ENCODE measurements at places on chromosomes 3 and 15. TPM values are rescaled to one million over a fixed set of nuclear protein-coding genes. Genes with fewer than 3 reads are reported as not detected.

DNA sequence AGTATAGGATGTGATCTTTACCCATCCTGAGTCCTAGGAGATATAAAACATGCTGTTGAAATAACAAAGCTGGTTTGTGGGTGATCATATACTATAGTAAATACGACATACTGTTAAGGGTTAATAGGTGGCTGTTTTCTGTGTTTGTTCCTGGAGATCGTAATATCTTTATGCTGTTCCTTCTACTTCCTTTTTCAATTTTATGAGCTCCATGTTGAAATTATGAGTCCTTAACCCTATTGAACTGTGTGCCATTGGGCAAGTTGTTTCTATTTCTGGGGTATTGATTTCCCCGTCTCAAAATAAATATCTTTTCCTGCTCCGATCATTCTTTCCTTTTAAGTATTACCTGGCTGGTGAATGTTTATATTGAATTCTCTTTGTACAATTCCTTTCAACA is 115.1 kb downstream of the LPP start:
- no peak for DNase-seq

GRCh38 chr3:43180694-43181093 is 74.8 kb upstream of the POMGNT2 start:
- no peak for DNase-seq

DNA sequence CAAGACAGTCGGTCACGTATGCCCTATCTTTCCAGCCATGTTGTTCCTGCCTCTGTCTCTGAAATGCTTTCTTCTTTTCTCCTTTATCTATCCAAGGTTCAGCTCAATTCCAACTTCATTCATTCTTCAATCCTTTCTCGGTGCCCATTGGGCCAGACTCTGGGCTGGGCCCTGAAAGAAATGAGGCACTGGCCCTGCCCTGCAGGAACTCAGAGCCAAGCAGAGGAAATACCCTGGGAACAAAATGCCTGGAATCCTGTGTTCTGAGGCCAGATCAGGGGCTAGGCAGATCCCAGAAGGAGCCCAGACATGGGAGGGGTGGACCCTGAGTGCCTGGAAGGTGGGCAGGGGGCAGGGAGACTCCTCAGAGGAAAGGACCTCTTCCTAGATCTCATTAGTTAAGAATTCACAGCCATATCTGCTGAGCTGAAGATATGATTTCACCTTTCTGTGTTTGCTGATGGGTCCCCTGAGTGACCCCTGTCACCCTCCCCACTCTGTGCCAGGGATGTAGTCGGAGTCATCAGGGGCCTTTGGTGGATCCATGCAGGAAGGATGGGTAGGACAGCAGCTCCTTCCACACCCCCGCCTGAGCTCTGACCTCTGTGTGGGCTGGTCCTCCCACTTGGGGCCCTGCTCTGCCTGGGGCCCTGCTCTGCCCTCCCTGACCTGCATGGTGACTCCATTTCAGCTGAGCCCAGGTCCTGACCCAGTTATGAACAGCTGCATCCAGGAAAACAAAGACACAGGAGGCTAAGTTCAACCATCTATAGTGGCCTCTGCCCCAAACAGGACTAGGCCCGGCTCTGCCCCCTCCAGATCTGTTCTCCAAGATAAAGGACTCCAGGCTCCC is 5.3 kb upstream of the DAPK2 start:
- DNase-seq, result no peak

DNA sequence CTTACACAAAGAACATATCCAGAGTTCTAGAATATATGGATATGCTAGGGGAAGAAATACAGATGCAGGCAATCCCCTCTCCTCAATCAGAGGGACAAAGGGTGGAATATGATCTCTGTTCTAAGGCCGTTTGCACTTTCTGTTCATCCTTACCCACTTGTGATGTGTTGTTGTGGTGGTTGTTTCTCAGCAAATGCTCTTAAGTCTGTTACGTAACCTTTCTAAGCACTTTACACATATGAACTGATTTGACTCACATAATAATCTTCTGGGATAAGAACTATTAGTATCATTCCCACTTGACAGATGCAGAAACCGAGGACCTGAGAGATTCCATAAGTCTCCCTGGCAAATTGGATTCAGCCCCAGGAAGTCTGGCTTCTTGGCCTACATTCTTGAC is 40.5 kb downstream of the NGRN start:
- DNase-seq, result no peak

DNA sequence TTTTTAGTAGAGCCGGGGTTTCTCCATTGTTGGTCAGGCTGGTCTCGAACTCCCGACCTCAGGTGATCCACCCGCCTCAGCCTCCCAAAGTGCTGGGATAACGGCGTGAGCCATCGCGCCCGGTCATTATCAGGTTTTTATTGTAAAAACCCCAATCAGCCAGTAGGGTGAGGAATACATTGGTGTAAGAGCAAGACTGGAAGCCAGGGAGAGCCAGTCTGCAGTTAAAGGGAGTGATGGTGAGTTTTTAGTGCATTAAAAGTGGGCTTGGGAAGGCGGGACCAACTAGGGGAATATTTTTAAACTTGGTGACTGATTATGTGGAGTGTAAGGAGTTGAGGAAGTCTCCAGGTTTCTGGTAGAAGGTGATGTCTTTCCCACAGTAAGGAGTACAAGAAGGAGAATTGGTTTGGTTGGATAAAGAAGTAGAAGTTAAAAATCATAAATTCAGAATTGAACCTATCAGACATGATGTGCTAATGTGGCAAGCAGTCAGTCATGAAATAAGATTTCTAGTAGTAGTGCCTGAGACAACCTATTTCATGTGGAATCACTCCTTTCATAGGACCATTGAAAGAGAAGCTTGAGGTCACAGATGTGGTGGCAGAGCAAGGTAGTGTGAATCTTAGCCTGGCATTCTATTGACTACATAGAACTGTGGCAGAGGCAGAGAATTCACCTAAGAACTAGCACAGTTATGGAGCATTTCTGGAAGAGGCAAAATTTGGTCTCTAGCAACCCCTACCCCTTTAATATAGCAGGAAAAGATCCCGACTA is 2.4 kb upstream of the DCBLD2 start:
- DNase-seq, result no peak

LRTM1 gene
- not detected for total RNA-seq

RBSN gene
- 15.0 TPM for total RNA-seq

DNA sequence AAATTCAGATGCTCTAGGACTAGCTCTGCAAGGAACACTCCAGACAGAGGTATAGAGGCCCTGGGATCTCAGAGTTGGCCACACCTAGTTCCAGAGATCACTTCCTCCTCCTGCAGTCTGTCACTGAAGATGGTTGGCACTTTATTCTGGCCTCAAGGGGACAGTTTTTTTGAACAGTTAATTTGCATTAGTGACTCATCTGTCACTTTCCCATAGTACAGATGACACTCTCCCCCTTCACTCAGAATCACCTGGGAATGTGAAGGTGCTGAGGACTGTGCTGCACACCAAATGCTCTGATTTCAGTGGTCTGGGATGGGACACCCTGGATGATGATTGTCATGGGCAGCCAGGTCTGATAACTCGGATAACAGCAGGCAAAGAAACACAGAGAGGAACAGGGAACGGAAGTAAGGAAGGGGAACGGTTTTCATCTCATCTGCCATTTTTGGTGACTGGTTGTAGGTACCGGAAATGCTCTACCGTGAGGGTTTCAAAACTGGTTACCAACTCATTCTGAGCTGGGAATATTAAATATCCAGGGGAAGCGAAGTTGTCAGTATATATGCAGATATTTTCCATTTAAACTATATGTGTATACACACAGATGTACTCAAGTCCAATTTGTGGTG is 232.5 kb upstream of the ST8SIA2 start:
- no peak for DNase-seq

DNA sequence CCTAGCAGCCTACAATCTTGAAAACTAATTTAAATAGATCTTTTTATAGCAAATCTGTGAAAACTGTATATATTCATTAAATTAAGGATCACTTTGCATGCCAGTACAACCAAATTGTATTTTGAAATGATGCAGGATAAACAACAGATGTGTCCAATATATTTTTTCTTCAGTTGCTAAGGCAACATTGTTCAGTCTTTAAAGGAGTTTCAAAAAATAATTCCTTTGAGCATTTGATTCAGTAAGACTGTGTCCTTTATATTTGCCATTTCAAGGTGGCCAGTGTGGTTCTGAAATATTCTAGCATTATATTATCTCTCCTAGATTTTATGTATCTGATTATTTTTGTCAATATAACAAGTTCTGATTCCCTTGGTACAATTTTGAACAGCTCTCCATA is 254.7 kb downstream of the PLOD2 start:
- no peak for DNase-seq

DNA sequence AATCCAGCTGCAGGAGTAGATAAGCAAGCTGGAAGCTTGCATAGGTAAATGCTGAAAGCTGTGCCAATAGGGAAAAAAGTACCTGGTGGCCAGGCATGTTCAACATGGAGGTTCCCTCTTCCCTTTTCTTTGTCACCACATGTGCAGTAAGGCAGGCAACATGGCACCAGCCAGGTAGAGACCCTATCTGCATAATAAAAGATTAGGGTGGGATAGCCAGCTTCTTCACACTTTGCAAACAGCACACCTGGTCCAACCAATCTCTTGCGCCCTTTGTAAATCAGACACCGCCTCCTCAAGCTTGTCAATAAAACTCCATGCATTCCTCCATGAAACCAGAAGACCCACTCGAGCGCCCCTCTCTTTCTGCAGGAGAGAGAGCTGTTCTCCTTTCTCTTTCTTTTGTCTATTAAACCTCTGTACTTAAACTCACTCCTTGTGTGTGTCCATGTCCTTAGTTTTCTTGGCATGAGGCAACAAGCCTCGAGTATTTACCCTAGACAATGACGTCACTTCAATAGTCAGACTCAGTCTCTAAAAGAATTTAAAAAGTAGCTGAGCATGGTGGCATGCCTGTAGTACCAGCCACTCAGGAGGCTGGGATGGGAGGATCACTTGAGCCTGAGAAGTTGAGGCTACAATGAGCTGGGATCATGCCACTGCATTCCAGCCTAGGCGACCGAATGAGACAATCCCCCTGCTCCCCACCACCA is 256.3 kb downstream of the SCAPER start:
- no peak for DNase-seq

DNA sequence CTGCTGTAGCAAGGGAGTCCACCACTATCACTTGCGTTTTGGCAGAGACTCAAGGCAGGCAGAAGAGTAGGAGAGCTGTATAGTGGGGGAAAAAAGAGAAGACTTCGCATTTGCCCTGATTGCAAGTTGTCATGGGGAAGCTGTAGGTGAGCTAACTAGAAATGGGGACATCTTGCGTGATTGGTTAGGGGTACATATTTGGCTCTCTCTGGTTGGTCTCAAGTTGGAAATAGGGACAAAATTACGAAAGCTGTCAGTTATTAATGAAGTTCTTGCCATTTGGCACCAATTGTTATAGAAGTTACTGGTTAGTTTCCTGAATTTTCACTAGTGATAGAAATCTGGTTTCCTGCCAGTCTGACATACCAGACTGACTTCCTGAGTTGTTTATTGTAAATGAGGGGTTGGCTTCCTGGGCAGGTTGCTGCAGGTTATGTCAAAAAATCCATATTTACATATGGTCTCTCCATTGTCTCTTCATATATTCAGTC is 8.2 kb upstream of the SENP7 start:
- DNase-seq, result peak; percentile 66

DNA sequence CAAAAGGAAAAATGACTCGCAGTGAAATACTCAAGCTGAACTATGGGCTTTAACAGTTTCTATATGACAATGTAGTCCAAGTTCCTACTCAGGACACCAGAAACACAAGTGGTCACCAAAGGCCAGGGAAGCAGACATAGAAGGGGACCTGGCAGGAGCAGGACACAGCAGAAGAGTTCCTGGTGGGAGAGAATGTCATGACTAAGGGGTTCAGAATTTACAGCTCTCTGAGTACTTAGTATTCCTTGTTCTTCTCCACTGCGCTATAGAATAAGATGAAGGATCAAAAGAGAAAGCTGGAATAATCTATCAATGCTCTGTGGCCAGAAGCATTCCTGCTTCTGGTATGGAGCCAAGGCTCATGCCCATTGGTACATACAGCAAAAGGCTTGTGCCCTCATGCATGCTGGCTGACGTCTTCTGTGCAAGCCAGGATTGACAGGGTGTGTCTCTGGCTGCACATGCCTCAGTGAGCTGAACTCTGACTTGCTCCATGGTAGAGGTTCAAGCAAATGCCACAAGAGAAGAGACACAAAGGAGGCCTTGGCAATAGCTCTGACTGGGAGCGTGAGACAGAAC is 128.7 kb upstream of the SLC2A2 start:
- no peak for DNase-seq

PLA2G4D gene
- not detected for total RNA-seq

IL16 gene
- total RNA-seq, result 97.2 TPM

GRCh38 chr3:123078101-123078500 is 11.3 kb downstream of the PDIA5 start:
- no peak for DNase-seq

- no peak for DNase-seq
These were observed 30.5 kb downstream of the NEO1 start for GRCh38 chr15:73082812-73083211.

GRCh38 chr3:112671930-112672715 is 31.2 kb upstream of the CCDC80 start:
- peak; percentile 69 for DNase-seq

GRCh38 chr15:72491768-72492167 is 17.6 kb downstream of the ARIH1 start:
- no peak for DNase-seq

DNA sequence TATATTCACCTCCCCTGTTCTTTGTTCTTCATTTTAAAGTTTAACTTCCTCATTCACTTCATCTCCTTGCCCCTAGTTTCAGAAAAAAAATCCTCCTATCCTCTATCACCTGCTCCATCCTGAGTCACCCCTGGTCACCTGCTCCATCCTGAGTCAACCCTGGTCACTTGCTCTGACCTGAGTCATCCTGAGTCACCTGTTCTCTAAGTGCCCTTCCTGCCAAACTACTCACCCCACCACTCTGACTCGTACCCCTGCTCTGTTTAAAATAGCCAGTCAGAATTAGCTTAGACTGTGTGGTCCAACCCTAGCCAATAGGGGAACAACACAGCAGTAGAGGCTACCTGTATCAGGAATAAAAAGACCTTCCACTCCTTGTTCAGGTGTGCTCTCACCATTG is 716.9 kb downstream of the ZBBX start:
- DNase-seq, result no peak

GRCh38 chr15:29616512-29616911 is 205.8 kb downstream of the TJP1 start:
- no peak for DNase-seq

CTXN2 gene
- total RNA-seq, result 0.07 TPM

DNA sequence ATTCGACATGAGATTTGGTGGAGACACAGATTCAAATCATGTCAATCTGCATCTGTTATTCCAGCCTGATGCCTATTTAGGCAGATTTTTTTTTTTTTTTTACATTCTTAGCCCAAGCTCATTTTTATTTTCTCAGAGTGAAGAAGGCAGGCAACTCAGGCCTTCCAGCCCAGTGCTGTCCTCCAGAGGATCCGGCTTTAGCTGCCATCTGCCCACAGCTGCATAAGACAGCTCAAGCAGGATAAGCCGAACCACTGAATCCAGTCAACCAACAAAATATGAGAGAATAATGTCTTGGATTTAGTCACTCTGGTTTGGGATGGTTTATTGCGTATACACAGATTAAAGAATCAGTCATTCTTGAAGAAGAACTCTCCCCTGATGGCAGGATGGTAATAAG is 19.9 kb upstream of the COLQ start:
- DNase-seq, result no peak

SERP1 gene
- total RNA-seq, result 103 TPM

- DNase-seq, result no peak
These were observed 20.3 kb downstream of the RGMA start for GRCh38 chr15:93068581-93069199.

GRCh38 chr3:171039674-171040073 is 13.2 kb upstream of the SLC2A2 start:
- no peak for DNase-seq

- peak; percentile 96 for DNase-seq
These were observed at the start of gene CEP70 for GRCh38 chr3:138594150-138594934. TSS of gene CEP70 (minus strand) at chr3:138594260. CDS start at chr3:138572927, 21,333 bp downstream.

CEMIP gene
- not detected for total RNA-seq

SI gene
- total RNA-seq, result not detected
